ENCODE measurements at places on chromosomes 12 and 14.

DNA sequence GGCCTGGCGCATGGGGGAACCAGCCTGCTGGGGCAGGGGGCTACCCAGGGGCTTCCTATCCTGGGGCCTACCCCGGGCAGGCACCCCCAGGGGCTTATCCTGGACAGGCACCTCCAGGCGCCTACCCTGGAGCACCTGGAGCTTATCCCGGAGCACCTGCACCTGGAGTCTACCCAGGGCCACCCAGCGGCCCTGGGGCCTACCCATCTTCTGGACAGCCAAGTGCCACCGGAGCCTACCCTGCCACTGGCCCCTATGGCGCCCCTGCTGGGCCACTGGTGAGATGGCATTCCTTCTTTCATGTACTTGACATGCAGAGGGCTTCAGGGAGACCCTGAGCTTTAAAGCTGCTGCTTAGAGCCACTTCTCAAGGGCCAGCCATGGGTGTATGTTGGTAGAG lies 9.0 kb downstream of the LGALS3 start:
- no peak for DNase-seq

DNA sequence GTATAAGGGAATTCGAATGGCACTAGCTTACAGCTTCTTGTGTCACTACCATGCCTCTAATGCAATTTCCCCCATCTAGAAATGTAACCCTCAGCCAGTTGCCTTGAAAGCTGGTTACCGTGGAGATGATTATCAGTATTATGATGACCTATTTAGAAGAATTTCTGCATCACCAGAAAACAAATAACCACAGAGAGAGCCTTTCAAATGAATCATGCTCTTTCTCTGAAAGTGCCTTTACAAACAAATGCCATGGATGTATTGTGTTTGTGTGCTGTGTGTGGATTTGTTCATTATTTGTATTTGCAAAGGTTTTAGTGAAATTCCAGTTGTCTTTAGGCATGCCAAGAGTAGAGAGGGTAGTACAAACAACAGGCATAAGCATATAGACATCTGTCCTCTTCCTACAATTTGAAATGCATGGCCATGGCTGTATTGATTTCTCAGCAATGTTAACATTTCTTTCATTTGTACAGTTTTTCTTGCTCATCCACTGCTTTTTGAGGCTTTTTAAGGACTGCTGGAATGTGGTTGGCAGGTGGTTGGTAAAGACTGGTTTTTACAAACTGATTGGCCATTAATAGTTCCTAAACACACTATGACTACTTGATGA lies 266.5 kb downstream of the PAWR start:
- DNase-seq = peak; percentile 68

- DNase-seq = peak; percentile 36
Measured at GRCh38 chr14:92039063-92039718, 668 bp downstream of the TRIP11 start.

- DNase-seq = peak; percentile 72
Measured at GRCh38 chr12:104177663-104178501, 37.7 kb upstream of the TXNRD1 start.

DNA sequence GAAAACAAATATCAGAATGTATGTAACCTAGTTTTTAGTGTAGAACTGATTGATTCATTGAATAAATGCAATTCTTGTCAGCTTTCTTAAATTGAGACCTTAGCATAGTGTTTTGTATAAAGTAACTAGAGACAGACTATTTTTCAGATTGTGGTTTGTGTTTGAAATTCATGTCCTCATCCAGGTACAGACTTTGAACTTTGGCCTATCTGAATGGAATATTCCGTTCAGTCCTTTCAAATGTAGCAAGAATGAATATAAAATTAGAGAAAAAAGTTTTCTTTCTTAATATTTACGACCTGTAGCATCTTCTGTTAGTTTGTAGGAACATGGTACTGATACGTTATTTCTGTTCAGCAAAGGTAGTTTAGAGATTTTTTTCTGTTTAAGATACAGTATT lies 378.4 kb upstream of the RGS6 start:
- no peak for DNase-seq

DNA sequence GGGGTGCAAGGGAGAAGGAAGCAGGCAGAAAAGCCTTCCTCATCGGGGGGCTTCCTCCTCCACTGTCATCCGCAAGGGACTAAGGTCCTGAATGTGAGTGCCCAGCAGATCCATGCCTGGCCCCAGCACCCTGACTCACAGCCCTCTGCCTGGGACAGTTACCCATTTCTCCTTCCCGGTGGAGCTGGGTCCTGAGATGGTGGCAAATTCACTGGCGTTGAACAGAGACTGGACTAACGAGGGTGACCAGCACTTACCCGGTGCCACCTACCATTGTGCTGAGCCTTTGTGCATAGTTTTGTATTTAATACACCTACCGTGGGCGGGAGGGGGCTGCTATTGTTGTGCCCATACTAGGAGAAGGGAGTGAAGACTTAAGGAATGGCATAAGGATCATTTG lies 30.9 kb upstream of the PLEKHG6 start:
- no peak for DNase-seq
